ENCODE measurements at places on chromosomes 2 and 18.

- no peak for DNase-seq
Measured at GRCh38 chr2:218334531-218334930, 22.1 kb upstream of the CATIP start.

DNA sequence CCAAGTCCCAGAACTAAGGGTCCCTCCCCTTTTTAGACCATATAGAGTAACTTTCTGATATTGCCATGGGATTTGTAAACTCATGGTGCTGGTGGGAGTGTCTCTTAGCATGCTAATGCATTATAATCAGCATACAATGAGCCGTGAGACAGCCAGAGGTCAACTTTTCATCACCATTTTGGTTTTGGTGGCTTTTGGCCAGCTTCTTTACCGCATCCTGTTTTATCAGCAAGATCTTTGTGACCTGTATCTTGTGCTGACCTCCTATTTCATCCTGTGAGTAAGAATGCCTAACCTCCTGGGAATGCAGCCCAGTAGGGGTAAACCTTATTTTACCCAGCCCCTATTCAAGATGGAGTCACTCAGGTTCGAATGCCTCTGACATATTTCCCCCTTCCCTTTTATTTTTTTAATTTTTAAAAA, 148.2 kb downstream of the PHLPP1 start:
- no peak for DNase-seq

- no peak for DNase-seq
Measured at GRCh38 chr2:26860211-26860850, 12.4 kb downstream of the DPYSL5 start.

- DNase-seq = peak; percentile 20
Measured at GRCh38 chr2:26072925-26073768, 39.3 kb downstream of the RAB10 start.

DNA sequence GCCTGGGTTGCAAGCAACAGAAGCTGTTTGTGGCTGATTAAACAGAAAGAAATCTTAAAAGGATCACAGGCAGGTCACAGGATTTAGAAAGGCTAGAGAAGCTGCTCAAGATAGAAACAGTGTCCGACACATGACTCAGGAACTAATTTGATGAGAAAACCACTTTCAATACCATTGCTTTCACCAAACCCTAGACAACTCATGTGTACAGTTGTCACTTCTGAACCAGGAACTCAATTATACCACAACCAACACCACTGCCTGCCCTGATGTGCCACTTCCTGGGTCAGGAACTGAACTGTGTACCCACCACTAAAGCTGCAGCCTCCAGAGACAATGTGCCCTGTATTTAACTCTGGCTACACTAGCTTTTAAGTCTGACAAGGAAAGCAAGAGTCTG, 56.0 kb downstream of the TMEM247 start:
- DNase-seq = no peak

- no peak for DNase-seq
Measured at GRCh38 chr2:207160115-207160514, 5.6 kb downstream of the KLF7 start.

- no peak for DNase-seq
Measured at GRCh38 chr2:159093497-159093896, 125.1 kb downstream of the TANC1 start.

GRCh38 chr2:151945186-151945585, 117.0 kb upstream of the ARL5A start:
- DNase-seq = no peak

GRCh38 chr2:57981083-57981768, 65.4 kb upstream of the VRK2 start:
- no peak for DNase-seq

DNA sequence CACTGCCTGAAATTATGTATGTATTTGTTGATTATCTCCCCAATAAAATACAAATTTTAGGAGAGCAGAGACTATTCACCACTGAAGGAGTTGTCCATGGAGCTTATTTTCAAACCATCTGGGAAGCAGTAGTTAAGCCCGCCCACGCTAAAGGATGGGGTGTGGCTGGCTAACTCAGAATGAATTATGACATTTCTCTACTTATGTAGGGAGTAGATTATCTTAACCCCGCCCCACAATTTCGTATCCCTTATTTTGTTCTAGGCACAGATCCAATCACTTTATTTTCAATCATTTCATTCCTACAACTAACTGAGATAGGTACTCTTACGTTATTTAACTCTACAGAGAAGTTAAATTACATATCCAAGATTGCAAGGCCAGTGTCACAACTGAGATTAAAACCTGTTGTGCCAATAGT, 1.4 kb upstream of the LAPTM4A start:
- no peak for DNase-seq

GRCh38 chr18:56458770-56459712, 179.4 kb downstream of the TXNL1 start:
- DNase-seq = no peak

DNA sequence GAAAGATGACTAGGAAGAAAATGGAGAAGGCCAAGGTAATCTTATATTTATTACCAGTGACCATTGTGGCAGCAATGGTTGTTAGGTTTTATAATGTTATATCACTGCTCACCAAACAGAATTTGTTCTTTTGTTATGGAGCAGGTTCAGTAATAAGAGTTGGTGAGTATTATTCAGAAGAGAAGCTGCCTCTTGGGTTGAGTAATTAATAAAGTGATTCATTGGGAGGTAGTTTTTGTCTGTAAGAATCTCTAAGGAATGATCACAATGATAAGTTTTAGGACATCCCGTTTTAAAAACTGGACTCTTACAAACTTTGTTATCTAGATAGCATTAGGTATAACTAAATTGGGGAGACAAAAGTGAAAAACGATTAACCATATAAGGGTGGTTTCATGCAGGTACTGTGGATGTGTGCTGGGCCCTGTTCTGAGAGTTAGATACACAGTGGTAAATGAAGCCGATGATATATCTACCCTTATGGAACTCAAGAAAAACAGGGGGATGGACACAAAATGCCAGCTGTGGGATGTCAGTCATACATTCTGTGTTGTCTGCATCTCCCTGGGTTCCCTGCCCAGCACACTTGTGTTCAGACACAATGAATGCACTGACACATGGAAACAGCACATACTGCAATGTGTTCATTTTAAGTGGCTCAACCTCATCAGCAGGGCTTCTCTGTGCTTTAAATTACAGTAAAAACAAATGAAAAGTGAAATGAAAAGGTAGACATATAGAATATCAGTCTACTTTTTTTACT, 7.5 kb downstream of the MAP4K4 start:
- no peak for DNase-seq

GRCh38 chr2:73832930-73833329, 4.2 kb downstream of the STAMBP start:
- DNase-seq = no peak

DNA sequence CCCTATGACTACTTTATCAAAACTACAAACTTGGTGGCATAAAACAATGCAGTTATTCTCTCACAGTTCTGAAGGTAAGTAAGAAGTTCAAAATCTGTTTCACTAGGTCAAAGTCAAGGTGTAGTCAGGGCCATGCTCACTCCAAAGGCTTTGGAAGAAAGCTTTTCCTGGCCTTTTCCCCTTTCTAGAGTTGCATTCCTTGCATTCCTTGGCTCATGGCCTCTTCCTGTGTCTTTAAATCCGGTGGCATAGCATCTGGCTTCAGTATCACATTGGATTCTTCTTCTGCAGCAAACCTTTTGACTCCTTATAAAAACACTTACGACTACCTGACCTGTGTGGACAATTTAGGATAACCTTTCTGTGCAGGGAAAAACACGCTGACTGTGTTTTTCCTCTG, 543.5 kb upstream of the HNMT start:
- DNase-seq = no peak

DNA sequence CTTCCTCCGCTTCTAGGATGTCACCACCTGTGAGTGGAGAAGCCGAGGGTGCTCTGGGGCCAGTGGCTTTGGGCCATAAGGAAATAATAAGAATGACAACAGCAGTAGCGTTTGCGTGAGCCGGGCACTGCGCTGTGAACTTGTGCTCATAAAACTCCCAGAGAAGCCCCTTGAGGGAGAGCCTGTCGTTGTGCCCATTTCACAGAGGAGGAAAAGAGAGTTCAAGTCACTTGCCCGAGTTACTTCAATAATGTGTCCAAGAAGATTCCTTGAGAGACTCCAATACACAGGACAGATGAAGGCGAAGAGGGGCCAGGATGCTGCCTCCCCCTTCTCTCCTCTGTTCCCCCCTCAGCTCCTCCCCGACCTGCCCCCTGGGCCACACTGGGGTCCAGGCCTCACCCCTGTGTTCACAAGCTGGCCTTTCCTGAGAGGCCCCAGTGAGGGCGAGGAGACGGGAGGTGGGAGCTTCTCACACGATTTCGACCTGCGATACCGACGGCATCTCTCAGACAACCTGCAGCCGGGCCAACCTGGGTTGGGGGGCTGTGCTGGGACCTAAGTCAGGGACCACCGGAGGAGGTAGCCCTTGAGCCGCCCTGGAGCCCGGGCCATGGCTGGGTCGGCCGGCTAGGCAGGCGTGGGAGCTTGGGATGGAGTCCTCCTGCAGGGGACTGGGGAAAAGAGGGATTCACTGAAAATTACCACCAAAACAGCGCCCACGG, 53.5 kb upstream of the UBE2F start:
- DNase-seq = no peak

GRCh38 chr2:129737660-129738527, 241.6 kb upstream of the RAB6C start:
- no peak for DNase-seq

DNA sequence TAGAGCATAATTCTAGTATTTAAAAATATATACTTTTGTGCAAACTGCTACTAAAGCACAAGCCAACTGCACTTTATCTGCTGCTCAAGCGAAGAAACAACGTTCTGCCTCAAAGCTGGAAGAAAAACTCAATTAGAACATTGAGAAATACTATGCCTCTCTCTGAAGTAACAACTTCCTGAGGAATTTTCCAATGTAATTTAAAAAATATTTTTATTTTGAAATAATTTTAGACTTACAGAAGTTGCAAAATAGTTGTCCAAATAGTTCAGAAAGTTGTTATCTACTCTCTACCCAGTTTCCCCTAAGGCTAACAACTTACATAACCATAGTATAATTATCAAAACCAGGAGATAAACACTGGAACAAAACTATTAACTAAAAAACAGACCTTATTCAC, 12.3 kb upstream of the POLI start:
- DNase-seq = no peak

- DNase-seq = no peak
Measured at GRCh38 chr2:195049372-195050031, 607.5 kb upstream of the SLC39A10 start.

DNA sequence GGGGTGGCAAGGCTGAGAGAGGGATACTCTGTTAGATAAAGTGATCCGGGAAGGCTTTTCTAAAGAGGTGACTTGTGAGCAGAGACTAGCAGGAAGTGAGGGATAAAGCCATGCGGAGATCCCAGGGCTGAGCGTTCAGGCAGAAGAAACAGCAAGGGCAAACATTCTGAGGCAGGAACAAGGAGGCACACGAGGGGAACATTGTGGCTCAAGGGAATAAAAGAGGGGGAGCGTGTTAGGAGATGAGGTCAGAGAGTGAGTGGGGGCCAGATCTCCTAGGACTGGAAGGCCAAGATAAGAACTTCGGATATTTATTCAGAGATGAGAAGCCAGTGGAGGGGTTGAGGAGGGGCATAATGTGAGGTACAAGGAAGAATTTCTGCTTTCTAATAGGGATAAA, 67.1 kb downstream of the ACTR2 start:
- DNase-seq = no peak

DNA sequence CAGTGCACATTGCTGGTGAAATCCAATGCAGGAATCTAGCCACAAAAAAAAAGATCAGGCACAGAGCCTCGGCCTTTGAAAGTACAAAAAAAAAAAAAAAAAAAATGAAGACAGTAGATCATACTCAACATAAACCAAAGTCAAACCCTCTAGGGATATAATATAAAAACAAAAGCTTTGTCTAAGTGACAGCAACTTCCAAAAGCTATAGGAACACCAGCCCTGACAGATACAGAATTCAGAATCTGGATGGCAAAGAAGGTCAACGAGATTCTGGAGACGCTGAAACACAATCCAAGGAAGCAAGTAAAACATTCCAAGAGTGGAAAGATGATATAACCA, 54.0 kb upstream of the SCN1A start:
- no peak for DNase-seq

DNA sequence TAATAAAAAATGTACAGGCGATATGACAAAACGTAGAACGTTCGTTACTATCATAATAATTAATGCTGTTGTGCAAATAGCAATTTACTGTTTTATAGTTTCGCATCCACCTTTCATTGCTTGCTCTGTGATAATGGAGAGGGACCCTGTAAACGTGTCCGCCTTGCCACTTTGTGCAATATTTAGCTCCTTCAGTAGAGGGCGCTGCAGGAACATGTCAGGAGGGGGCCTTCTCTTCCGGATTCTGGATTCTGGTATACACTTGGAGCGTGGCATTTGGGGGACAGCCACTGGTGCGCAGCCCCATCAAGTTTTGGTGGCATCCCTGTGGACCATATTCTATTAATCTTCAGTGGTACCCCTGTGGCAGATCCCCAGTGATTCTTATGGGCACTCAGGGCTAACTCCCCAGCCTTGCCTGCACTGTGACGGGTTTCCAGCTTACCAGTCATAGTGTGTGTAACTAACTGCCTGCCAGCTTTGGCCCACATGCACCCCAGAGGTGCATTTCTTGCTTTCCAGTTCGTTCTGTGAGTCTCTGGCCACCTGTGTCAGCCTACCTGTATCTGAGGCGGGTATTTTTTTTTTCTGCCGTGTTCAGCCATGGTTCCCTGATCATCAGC, 140.3 kb downstream of the CYRIA start:
- DNase-seq = no peak

DNA sequence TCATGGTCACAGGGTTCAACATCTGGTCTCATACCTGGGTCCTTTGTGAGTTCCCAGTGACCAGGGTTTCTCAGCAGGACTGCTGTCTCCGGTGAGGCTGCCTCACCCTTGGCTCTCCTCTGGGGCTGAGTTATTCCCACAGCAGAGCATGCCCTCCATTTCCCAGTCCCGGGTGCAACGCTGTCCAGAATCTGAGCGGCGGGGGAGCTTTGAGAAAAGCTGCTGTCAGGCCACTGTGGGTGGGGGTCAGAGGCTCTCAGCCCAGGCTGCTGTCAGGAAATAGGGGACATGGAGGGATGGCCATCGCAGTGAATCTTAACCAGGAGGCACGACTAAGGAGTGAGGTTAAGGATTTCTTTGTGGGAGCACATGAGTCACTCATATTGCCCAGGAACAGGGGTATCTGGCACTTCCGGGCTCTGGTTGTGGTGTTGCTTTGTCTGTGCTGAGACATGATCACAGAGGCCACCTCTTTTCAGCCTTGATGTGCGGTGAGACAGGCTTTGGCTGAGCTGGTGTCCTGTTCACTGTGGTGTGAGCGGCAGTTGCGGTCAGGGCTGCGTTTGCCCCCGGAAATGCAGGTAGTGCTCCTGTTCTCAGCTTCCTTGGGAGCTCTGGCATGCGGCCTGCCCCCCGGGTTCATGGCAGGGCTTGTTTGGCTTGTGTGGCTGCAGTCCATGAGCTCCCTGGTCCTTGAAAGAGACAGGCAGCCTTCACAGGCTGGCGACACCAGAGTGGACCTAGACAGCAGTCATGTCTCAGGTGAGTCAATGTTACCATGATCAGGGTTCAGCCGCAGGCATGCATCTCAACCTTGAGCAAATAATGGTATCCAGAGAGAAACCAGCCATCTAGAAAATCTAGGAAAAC, 310.7 kb upstream of the MYT1L start:
- DNase-seq = no peak

Data from C1 segment of cervical spinal cord (tissue), 14 donors.